Central memory CD8-positive, alpha-beta T cell (primary cell): ENCODE measurements at places on chromosomes 5 and 9.

DNA sequence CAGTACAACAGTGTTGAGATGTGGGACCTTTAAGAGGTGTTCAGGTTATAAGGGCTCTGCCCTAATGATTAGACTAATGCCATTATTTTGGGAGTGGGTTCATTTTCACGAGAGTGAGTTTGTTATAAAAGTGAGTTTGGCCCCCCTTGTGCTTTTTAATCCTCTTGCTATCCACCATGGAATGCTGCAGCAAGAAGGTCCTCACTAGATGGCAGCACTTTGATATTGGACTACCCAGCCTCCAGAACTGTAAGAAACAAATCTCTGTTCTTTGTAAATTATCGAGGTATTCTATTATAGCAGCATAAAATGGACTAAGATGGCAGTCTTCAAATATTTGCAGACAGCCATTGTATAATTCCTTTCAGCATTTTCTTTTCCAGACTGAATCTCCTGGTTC is 212.4 kb downstream of the LRRC70 start:
- H3K36me3 ChIP-seq: no peaks in the 10 kb centered on the region
- peaks cover 24% of the 10 kb centered on the region for H3K27me3 ChIP-seq
- H3K27ac ChIP-seq: no peak overlapping the region
- H3K4me3 ChIP-seq: no peak overlapping the region

DNA sequence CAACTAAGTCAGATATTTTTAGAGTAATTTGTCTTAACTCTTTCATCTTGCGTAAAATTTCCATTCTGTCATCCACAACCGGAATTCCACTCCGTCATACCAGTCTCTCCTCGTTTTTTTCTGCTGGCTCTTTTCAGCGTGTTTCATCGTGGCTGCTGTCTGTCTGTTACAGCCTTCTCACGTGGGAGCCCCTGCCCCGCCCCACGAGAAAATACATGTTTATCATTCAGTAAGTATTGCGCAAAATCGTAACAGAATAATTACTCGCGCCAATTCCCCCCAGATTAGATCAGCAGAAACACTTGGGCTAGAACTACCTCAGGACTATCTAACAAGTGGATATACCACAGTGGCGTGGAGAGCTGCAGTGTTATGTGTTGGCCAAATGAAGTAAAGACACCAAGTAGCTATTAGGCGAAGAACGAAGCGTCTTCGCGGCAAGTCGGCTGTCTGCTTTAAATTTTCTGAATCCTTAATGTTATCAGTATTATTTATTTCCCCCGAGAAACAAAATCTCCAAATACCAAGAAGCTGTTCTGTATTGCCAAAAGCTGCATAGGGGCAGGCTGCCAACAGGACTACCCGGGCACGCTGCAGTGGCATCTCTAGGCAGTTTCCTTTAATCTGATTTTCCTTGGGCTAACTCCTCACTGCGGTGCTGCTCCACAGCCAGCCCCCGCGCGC is 566 bp upstream of the FOCAD start:
- H3K27me3 ChIP-seq: no peaks in the 10 kb centered on the region
- no peak for DNase-seq
- no peak overlapping the region for H3K27ac ChIP-seq
- peaks cover 2% of the 10 kb centered on the region for H3K36me3 ChIP-seq

DNA sequence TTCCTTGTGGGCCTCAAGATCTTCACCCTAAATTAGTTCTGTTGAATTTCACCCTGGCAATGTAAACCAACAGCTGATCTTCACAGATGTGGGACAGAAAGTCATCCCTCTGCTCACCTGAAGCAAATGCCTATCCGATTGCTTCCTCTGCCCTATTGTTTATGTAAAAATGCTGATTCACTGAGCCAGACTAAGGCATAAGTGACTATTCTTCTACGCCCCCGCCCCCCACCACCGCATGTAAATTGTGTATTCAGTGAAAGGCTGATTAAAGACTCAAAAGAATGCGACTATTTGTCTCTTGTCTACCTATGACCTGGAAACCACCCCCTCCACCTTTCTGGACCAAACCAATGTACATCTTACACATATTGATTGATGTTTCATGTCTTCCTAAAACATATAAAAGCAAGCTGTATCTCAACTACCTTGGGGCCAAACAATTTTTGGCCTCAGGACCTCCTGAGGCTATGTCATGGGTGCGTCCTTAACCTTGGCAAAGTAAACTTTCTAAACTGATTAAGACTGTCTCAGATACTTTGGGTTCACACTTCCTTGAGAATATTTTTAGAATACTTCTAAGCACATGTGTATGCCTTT is 129.7 kb upstream of the BOD1 start:
- H3K4me3 ChIP-seq: no peak overlapping the region
- DNase-seq: no peak
- peaks cover 1% of the 10 kb centered on the region for H3K36me3 ChIP-seq
- H3K4me1 ChIP-seq: peaks cover 3% of the 10 kb centered on the region

DNA sequence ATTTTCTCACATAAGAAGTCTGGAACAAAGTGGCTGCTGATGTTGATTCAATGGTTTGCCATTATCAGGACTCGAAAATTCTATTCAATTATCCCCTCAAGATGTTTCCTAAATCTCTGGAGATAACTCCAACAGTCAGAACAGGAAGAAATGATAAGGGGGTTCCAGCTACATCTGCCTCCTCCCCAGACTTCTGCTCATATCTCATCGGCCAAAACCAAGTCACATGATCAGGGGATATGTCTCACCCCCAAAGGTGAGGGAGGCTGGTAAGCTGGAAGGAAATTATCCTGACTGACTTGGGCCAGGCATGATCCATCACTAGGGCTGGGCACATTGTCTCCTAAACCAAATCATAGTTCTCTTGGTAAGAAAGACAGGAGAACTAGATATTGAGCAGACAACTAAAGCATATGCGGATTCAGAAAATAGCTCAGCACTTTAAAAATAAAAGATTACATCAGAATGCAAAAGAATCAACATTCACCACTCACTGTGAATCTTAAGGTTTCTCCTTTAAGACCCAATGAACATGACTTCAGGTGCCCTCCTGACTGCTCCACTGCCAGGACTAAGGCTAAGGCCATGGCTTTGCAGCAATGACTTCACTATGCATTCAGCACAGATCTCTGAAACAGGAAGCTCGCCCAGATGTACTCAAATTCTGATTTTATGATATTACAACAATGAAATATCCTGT is 306.3 kb downstream of the ENC1 start:
- H3K27me3 ChIP-seq: peaks cover 43% of the 10 kb centered on the region
- DNase-seq: no peak
- no peaks in the 10 kb centered on the region for H3K4me1 ChIP-seq

DNA sequence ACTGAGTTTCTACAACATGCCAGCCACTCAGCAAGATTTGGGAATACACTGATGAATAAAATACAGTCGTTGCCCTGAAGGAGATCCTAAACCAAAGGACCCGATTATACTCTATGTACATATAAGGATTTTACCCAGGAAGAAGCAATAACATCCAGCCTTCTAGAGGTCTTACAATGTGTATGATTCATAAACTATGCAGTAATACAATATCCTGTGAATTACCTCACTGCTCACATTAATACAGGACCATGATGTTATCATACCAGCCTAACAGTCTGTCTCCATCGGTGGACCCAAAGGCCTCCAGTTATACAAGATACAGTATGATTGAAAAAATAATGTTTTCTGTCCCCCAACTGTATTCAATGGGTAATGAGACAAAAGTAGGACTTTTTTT is 310.5 kb upstream of the TRPM3 start:
- no peaks in the 10 kb centered on the region for H3K27me3 ChIP-seq
- no peak overlapping the region for H3K27ac ChIP-seq
- H3K4me3 ChIP-seq: no peak overlapping the region
- no peaks in the 10 kb centered on the region for H3K36me3 ChIP-seq

- H3K4me3 ChIP-seq: peak overlapping the region; percentile 76
- no peak for DNase-seq
- H3K27me3 ChIP-seq: peaks cover 87% of the 10 kb centered on the region
- H3K27ac ChIP-seq: peak overlapping the region; percentile 71
- H3K4me1 ChIP-seq: peaks cover 29% of the 10 kb centered on the region
- H3K36me3 ChIP-seq: peaks cover 11% of the 10 kb centered on the region
These were observed 5.7 kb downstream of the LHX2 start for GRCh38 chr9:124017051-124017928.

DNA sequence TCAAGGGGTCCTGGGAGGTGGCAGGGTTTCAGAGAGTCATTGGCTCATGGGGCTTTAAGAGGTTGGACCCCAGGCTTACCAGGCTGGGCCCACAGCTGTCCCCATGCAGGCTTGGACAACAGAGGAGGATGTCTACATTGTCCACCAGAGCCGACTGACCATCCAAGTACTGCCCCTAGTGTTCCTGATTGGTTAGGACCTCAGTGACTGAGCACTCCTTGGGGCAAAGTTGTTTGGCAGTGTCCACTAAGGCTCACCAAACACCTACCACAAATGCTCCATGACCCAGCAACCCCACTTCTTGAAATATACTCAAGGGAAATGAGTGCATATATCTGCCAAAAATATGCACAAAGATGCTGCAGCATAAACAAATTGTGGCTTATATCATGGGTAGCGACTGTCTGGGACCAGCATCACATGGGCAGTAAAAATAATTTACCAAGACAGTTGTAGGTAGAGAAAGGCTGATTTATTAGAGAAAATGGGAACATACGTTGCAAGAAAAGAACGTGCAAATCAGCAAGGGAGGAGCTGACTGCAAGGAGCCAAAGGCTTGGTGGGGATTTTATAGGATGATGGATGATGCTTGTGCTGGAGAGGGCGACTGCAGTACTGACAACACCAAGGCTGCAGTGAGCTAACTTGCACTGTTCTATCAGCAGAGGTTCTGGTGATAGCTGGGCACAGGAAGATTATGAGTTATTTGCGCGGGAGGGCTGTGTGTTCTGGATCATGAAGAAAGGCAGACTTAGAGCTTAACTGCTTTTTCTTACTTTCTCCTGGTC is 265.2 kb downstream of the GADD45G start:
- H3K4me3 ChIP-seq: no peak overlapping the region
- H3K4me1 ChIP-seq: no peaks in the 10 kb centered on the region

- no peaks in the 10 kb centered on the region for H3K36me3 ChIP-seq
- H3K27me3 ChIP-seq: no peaks in the 10 kb centered on the region
- no peak overlapping the region for H3K27ac ChIP-seq
- no peak for DNase-seq
These were observed 84.5 kb downstream of the BRINP1 start for GRCh38 chr9:119284587-119285337.

DNA sequence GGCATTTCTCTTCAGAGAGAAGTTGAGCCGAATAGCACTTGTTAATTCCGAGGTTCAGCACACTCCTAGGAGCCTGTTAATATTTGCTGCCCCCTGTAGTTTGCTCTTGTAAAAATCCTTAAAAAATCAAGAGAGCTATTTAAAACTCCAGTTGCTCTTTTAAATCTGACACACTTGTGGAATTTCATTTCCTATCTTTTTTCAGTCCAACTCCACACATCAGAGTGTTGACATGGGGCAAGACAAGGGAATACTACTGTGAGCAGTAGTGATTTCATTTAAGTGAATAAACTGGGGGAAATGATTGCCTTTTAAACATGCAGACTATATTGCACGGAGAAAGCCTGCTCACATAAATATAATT is 1096.3 kb upstream of the DMAC1 start:
- H3K36me3 ChIP-seq: no peaks in the 10 kb centered on the region
- no peak overlapping the region for H3K27ac ChIP-seq
- H3K4me1 ChIP-seq: no peaks in the 10 kb centered on the region
- no peak overlapping the region for H3K4me3 ChIP-seq
- DNase-seq: no peak

DNA sequence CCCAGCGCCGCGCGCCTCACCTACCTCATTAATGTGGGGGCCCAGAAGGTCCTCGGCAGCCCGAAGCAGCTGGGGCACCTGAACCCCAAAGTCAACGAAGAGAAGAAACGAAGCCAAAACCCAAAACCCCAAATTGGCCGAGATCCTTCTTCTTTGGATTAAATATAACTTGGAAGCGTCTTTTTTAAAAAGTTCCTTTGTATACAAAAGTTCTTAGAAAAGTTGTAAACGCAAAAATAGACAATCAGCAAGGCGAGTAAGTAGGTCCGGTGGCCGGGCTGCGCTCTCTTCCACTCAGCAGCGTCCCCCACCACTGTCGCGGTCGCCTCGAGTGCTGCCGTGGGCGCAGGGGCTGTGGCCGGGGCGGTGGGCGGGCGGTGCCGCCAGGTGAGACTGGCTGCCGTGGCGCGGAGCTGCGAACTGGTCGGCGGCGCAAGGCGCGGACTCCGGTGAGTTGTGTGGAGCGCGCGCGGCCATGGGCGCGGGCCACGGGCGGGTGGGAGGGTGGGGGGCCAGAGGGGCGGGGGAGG is 360 bp downstream of the KLF4 start:
- H3K36me3 ChIP-seq: peaks cover 4% of the 10 kb centered on the region
- peak overlapping the region; percentile 67 for H3K4me3 ChIP-seq
- peaks cover 64% of the 10 kb centered on the region for H3K27me3 ChIP-seq
- no peak for DNase-seq
- H3K27ac ChIP-seq: no peak overlapping the region
- H3K4me1 ChIP-seq: peaks cover 9% of the 10 kb centered on the region

DNA sequence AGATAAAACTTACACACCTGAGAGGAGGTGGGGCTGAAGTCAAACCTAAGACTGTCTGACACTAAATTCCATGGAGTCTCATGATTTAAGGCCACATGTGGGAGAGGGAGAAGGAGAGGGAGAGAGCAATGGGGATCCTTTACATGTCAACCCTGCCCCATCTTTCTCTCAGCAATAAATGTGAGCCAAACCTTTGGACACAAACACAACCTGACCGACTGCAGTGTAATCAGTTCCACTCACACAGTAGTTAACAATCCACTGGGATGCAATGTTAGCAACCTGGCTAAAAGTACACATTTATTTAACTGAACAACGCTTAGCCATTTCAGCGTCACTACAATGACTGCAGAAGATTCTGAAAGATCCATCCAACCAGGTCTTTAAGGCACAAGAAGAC is 273.0 kb downstream of the GLIS3 start:
- H3K4me1 ChIP-seq: no peaks in the 10 kb centered on the region
- peaks cover 34% of the 10 kb centered on the region for H3K27me3 ChIP-seq
- no peak for DNase-seq
- H3K36me3 ChIP-seq: no peaks in the 10 kb centered on the region
- no peak overlapping the region for H3K4me3 ChIP-seq

DNA sequence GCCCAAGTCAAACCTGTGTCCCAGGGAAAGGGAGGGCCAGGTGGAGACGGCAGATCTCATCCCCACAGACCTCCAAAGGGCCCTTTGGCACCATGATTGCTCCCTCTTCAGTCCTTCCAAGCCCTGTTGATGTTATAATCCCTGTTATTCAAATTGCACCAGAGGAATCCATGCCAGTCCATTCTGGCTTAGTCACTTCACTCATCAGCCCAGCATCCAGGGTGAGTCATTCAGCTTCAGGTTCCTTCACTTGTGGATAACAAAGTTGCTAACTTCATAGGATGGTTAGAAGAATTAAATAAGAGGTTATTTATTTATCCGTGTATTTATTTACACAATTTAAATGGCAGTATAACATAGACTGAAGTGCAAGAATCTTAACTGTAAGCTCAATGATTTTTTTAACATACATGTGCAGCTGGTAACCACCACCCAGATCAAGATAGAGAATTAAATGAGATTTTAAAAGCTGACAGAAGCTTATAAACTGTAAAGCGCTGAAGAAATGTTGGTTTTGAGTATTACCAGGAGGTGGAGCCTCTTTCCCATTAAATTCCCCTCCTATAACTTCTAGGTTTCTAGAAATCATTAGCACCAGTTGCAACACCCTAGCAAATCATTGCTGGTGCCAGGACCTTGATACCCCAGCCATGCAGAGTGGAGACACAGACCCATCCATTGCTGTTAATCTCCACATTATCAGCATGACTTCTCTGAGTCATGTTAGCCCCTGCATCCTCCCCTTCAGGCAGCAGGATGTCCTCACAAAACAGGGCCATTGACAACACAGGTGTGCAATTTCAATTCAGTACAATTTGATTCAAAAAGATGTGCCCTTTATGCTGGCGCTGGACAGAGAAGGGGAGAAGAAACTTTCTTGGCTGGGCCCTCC is 77.4 kb downstream of the SEC61B start:
- H3K36me3 ChIP-seq: no peaks in the 10 kb centered on the region
- DNase-seq: no peak
- no peak overlapping the region for H3K27ac ChIP-seq
- H3K27me3 ChIP-seq: peaks cover 59% of the 10 kb centered on the region
- H3K4me1 ChIP-seq: no peaks in the 10 kb centered on the region
- H3K4me3 ChIP-seq: no peak overlapping the region
